Activated T-helper 1 cell treated with Interleukin-2 at 50 U/mL for 16 hours (primary cell): ENCODE measurements at places on chromosomes 11 and 22.

GRCh38 chr22:22076361-22076760 is 93.8 kb upstream of the TOP3B start:
- DNase-seq = no peak

- no peak for DNase-seq
These were observed 187.7 kb upstream of the E2F8 start for GRCh38 chr11:19428206-19429002.

- no peak for DNase-seq
These were observed 78.7 kb downstream of the ENTHD1 start for GRCh38 chr22:39814899-39815298.

DNA sequence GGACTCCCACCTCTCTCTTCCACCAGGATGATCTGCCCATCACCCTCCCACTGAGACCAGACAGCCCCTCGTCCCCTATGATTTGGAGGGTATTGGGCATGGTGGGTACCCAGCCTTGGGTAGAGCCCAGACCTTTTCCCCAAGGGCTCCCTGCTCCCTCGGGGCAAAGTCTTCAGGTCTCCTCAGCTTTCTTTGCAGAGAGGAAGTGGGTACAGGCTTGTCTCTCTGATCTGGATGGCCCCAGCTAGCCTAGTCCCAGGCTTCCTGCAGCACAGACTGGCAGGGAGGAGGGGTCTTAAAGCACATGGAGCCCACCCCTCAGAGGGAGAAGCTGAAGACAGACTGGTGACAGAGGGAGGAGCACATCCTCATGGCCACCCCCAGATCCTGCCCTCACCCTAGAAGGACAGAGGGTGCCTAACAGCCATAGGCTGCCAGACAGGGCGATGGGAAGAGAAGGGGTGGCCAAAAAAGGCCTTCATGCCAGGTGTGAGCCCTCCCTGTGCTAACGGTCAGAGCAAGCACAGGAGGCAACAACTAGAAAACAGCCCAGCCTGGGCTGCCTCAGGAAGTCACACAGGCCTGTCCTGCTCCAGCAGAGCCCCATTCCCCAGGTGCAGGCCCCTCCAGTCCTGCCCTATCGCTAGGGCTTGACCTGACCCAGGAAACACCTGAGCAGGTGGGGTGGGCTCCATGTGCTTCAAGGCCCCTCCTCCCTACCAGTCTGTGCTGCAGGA is 30.4 kb downstream of the SLC22A12 start:
- DNase-seq = no peak

GRCh38 chr11:101363706-101364275 is 220.0 kb downstream of the TRPC6 start:
- no peak for DNase-seq
